ENCODE measurements at places on chromosomes 3 and 15.

- DNase-seq, result no peak
Observed at GRCh38 chr3:16253601-16254000, 11.1 kb downstream of the DPH3 start.

GRCh38 chr3:40477666-40478065 is 744 bp downstream of the ZNF619 start:
- no peak for DNase-seq

DNA sequence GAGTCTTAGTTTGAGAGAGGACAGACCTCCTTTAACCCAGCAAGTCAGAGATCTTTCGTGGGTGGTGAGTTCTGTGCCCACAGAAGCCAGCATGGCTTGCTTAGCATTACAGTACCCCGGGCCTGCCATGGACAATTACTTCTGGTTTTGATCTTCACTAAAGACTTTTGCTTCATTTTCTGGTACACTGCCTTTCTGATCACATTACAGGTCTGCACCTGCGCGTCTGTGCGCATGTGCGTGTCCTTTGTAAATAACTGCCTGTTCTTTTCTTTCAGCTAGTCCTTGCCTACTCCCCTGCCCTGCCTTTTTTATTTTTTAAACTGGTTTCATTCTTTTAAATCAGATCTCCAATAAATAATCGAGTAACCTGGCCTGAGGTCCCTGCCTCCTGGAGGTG is 57.1 kb upstream of the CMTM8 start:
- no peak for DNase-seq

GRCh38 chr3:9185701-9186100 is 63.7 kb downstream of the SRGAP3 start:
- DNase-seq, result no peak

DNA sequence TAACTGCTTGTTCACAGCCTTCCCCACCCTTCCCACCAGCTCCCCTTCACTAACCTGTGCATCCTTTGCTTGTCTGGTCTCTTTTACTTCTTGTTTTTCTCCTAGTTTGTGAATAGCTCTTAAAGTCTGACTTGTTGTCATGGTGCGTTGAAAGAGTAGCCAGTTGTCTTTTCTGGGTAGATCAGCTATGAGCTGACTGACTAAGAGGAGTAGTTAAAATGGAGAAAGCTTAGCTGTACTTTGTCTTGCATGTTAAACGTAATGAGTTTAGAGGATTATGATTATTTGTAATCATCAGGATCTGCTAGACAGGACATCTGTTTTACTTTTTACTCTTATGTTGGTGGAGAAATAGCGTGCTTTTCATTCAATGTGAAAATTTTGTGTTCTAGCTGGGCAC is 35.9 kb downstream of the ATP2C1 start:
- DNase-seq, result no peak

DNA sequence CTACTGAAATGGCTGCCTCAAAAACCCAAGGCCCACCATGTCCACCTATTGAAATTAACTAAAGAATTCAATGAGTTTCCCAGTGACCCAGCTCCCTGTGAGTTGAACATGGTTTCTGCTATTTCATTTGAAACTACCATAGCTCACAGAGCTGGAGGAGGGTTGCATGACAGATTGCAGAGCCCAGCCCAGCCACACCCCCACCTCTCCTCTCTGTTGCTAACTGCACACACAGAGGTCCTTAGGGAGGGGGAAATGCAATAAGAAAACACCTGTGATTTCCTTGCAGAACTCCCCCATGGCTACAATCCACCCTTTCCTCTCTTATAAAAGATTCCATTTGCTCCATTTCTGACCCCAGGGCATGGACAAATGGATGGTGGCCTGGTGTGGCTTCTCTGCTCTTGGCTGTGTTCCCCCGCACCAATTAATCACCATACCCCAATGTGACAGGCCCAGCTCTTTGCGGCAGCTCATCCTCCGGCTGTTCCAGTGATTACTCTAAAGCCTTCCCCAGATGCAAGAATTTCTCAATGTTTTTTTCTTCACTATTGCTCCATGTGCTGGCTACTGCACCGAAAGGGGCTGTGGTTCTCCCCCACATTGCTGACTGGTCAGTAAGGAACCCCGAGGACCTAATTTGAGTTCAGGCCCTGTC is 208.4 kb upstream of the KBTBD8 start:
- DNase-seq, result no peak

All from stimulated activated CD8-positive, alpha-beta memory T cell treated with anti-CD3 and anti-CD28 coated beads, Interleukin-4, amount 100 ng/mL, for 1 hour (primary cell).